ENCODE measurements at places on chromosomes 7 and 10. TPM values are rescaled to one million over a fixed set of nuclear protein-coding genes. Genes with fewer than 3 reads are reported as not detected.

RTKN2 gene
- total RNA-seq: 4.8 TPM

ACTL6B gene
- not detected for total RNA-seq

ZNF485 gene
- 1.2 TPM for total RNA-seq

CRHR2 gene
- total RNA-seq: not detected

DNA sequence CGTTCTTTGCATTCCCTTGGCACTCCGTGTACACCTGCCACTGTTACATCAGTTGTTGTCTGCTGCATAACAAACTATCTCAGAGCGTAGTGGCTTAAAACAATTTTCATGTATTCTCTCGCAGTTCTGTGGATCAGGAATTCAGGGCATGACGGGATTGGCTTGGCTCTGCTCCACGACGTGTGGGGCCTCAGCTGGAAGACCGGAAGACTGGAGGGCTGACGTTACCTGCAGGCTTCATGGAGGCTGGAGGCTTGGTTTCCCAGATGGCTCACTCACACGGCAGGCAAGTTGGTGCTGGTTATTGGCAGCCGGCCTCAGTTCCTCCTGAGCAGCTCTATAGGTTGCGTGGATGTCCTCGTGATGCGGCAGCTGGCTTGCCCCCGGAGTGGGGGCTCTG, 25.5 kb downstream of the NYAP1 start:
- no peak for DNase-seq

DNA sequence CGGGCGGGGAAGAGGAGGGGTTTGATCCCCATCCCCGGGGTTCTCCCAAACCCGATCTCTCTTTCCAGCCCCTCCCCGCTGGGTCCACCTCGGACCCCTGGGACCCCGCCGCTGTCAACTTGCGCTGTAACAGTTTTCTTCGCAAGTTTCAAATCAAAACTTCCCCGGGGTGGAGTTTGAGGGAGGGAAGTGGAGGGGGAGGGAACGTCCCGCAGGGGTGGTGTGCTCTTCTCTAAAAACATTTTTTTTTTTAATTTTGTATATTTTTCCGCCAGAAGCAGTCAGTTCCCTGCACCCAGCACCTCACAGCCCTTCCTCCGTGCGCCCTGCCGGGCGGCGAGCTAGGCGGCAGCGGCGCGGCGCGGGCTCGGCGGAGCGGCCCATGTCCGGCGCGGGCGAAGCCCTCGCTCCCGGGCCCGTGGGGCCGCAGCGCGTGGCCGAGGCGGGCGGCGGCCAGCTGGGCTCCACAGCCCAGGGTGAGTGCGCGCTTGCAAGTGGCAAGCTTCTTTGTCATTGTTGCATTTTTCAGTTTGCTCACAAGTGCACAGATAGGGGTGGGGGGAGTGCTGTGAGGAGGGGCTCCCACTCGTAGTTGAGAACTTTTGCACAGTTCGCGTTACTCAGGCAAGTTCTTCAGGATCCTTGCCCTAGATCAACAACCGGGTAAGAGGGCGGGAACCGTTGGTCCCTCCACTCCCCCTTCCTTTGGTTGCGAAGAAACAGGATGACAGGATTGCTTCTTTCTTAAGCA, 933 bp downstream of the MDFIC start:
- peak; percentile 81 for DNase-seq

GRCh38 chr10:89494068-89494467, 41.3 kb downstream of the SLC16A12 start:
- DNase-seq: no peak

DNA sequence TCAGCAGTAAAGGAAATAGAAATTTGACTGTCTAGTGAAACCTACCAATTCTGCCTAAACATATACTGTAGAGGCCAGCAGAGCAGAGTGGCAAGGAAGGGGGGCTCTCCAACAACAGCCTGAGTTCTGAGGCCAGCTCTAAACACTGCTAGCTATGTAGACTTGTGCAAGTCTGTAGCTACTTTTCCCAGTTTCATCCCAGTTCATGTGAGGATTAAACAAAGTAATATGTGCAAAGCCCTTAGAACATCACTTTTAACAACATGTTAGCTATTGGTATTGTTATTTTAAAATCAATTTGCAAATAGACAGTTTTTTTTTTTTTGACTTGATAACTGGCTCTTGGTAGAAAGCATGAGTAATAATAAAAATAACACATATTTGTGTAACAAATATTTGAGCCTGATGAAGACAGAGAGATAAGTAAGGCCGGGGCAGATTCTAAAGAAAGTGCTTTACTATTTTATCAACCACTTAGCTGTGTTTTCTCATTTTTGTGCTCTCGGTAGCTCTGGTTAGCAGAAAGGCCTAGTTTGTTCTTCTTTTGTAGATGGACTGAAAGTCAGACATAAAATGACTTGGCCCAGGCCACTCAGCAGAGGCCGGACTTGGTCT, 9.3 kb downstream of the CHST12 start:
- peak; percentile 50 for DNase-seq

GRCh38 chr10:75211007-75211691, 553 bp downstream of the VDAC2 start:
- DNase-seq: peak; percentile 71

- DNase-seq: no peak
Measured at GRCh38 chr10:19915125-19915524, 98.9 kb downstream of the PLXDC2 start.

DNA sequence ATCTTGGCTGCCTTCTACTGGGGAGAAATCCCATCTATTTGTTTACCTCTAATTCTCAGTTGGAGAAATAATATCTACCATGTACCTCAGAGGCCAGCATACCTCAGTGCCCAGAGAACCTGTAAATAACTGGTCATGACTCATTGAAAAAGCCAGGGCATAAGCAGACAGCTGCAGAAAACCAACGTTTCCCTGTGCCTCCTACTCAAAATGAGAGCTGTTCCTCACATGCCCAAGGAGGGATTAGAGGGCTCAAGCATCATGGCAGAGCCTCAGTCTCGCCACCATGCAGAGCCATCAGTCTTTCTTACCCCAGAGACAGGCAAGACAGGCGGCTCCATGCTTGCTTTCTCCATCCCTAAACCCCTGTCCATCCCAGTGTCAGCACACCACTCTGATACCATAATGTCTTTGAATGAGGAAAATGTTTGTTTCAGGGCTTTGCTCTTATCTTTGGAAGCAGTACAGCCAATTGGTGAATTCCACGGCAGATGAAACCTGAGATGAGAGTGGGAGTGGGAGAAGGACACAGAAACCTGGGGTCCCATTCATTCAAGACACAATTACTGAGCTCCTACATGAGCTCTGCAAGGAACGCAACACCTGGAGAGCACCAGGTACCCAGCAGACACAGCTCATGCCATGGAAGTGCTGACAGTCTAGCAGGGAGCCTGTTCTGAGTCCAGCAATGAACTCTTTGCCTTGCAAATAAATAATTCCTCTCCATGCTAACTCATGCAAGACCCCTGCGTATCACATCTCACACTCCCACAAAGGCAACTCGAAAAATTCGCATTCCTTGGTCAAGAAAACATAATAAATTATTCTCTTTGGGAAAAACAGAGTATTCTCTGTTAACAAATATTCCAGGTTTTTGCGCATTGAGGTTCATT, 21.1 kb downstream of the PON1 start:
- DNase-seq: no peak

DNA sequence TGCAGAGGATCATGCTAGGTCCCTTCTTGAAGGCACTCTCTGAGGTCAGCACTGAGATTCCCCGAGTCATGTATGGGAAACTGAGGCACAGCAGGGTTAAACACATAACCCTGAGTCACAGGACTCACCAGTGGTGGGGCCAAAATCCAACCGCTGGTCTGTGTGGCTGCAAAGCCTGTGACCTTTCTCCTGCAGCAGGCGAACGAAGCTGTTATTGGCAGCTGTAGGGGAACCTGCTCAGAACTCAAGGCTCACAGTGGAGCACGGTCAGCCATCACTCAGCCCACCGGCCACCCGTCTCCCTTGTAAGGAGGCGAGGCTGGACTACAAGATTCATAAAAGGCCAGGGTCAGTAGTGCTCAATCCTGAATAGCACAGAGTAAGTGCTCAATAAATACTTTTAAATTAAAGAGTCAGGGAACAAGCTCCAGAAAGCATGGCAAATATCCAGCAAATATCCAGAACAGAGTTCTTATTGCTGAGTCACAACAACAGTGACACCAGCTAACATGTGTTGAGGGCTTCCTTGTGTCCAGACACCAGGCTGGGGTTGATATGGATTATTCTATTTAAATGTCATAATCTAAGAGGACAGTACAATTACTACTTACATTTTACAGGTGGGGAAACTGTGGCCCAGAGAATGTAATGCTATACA, 34.9 kb downstream of the CHST15 start:
- DNase-seq: no peak

- no peak for DNase-seq
Measured at GRCh38 chr7:67764289-67764688, 767.7 kb downstream of the TYW1 start.

- no peak for DNase-seq
Measured at GRCh38 chr7:20513897-20514296, 101.6 kb upstream of the ABCB5 start.

- DNase-seq: no peak
Measured at GRCh38 chr10:4546500-4546899, 279.5 kb upstream of the AKR1E2 start.

GRCh38 chr10:73873142-73873837, 1.1 kb downstream of the CAMK2G start:
- no peak for DNase-seq

- DNase-seq: no peak
Measured at GRCh38 chr10:127176649-127177048, 19.7 kb downstream of the INSYN2A start.

- DNase-seq: no peak
Measured at GRCh38 chr10:73889014-73889413, 14.7 kb upstream of the CAMK2G start.

DNA sequence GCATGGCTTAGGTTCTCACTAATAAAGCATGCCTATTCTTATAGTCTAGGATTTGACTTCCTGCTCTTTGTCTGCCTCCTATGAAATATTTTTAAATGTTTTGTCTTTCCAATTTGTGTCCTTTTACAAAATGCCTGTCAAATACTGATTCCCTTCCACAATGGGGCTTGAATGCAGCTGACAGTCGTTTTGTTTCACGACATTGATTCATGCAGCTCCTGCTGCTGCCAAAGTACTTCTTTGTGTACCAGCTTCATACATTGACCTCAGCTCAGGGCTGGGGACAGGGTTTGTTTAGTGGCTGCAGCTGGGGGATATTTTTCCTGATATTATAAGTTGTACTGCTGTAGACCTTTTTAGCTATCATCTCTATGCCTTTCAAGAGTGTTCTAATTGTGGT, 371.9 kb upstream of the CHRM2 start:
- no peak for DNase-seq
